ENCODE measurements at places on chromosomes 16 and 17.

- no peak for DNase-seq
Measured at GRCh38 chr16:57572978-57573728, 30.7 kb downstream of the ADGRG5 start.

GRCh38 chr17:65876985-65877384, 314.9 kb downstream of the CEP112 start:
- no peak for DNase-seq

DNA sequence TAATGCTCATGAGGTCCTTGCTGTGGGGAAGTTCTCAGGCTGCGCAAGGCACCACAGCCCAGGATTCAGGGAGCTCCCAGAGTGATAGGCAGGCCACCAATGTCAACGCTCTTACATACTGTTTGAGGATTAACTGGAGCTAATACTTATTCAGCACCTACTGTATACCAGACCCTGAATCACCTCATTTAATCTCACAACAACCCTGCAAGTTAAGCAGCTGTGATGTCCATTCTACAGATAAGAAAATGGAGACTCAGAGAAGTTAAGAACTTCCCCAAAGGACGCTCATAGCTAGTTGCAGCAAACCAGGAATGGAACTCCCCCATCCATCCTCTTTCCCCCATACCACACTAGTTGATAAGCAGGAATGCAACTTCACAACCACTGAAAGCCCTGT, 25.5 kb upstream of the CCR7 start:
- DNase-seq = no peak

GRCh38 chr16:85628645-85629044, 15.5 kb downstream of the GSE1 start:
- no peak for DNase-seq

- no peak for DNase-seq
Measured at GRCh38 chr16:979147-979546, 2.4 kb upstream of the SOX8 start.

DNA sequence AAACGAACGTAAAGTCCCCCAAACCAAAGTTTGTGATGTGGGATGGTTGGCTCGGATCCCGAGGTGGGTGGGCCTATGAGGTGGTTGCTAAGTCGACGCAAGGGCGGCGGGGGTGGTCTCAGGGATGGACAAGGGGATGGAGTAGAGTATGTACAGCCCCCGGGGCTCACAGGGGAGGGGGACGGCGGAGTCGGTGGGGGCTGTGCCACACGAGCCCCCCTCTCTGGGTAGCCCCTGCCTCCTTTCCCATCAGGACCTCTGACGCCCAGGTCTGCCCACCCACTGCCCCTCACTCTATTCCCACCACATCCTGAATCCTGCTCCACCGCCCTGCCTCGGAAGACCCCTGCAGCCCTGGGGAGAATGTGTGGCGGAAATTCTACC, 15.2 kb downstream of the IL34 start:
- DNase-seq = no peak

DNA sequence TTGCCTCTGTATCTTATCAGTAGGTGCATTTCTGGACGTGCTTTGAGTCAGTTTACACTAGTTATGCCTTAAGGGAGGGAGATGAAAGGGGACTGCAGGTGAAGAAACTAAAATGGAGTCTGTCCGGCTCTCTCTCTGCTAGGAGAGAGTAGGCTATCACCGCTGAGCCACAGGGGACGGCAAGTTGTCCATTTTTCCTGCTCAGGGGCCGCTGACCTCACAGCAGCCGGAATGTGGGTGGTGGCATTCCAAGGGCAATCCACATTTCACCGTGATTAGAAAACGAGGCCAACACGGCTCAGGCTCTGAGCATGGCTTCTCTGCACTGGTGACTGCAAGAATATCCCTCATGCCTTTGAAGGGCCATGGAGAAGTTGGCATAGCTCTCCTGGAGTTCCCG, 19.0 kb upstream of the KLHDC4 start:
- DNase-seq = no peak

DNA sequence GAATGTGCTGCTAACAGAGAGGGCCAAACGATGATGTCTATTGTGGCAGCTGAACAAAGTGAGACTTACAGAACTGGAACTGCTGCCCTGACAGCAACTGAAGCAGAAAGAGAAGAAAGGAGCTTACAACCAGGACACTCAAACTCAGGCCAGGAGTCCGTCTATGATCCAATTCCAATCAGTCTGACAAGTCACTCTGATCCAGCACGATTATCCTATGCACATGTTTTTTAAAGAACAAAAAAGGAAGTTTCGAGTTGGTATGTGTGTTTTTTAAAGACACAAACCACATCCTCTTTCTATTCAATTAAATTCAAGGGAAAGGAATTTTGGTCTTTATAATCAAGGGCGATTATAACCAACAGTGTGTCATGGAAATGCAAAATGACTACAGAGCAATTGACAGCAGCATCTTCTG, 42.4 kb upstream of the MTMR4 start:
- DNase-seq = no peak

- no peak for DNase-seq
Measured at GRCh38 chr17:41925991-41926590, 4.3 kb upstream of the ODAD4 start.
